ENCODE measurements at places on chromosomes 12 and 14.

- DNase-seq = no peak
Measured at GRCh38 chr14:100285913-100286400, 20.3 kb downstream of the SLC25A29 start.

- no peak for DNase-seq
Measured at GRCh38 chr14:91127401-91127801, 13.5 kb downstream of the DGLUCY start.

DNA sequence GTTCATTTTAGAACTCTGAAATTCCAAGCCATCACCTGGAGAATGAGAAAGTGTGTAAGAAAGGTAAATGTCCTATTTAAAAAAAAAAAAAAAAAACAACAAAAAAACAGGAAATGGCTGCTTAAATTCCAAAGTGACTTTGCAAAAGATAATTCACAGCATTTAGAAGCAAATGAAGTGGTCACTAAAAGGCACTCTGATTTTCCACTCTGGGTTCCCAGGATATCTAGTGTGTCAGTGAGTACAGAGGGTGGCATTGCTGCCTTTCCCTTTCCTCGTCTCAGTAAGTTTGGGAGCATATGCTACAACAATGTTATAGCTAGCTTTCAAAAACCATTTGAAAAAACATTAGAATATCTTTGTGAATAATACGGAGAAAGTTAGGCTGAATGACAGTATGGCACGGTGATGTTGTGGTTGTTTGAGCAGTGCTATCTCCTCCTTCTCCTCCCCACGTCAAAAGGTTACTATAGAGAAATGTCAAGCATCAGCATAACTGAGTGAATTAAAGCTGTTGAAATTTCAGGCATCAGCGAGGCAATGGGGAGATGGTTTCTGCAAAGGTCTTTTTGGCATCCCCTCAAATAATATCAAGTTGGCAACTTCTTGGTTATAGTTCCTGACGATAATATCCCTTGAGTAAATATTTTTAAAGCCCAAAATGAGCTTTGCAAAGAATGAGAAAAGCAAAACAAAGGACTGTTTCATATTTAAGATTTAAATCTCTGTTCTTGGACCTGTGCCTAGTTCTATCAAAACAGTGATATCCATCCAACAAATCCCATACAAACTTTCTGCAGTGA lies 164.5 kb upstream of the E2F7 start:
- DNase-seq = no peak

GRCh38 chr14:94919896-94920295 lies 150.0 kb upstream of the GSC start:
- DNase-seq = no peak

DNA sequence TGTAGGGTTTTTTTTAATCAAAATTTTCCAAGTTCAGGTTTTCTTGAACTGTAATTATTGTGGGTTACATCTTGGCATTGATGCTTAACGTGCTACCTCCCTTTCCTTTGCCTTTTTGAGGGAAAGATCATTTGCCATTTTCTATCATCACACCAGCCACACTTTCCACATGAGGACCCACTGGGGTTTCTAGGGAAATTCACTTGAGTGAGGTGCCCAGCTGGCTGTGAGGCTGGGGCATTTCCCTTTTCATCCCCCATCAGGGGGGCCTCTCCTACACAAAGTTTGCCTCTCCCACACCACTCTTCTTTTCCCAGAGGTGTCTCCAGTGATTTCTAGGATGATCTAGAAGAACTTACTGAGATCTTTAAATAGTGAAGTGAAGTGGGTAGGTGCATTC lies 335.7 kb downstream of the BMP4 start:
- no peak for DNase-seq
